ENCODE measurements at places on chromosomes 13 and 19. TPM values are rescaled to one million over a fixed set of nuclear protein-coding genes. Genes with fewer than 3 reads are reported as not detected.
A peak's percentile ranks its signal among the peaks of the same experiment; 100 is the strongest.

DNA sequence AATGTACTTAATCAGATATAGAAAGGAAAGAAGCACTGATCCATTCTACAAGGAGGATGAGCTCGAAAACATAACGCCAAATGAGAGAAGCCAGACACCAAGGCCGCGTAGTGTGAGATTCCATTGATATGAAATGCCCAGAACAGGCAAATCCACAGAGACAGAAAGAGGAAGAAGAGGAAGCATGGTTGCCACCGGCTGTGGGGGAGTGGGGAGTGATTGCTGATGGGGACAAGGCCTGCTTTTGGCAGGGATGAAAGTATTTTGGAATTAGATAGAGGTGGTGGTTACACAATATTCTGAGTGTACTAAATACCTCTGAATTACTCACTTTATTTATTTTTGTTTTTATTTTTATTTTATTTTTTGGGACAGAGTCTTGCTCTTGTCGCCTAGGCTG, 50.2 kb upstream of the KLF2 start:
- DNase-seq, result no peak

DNA sequence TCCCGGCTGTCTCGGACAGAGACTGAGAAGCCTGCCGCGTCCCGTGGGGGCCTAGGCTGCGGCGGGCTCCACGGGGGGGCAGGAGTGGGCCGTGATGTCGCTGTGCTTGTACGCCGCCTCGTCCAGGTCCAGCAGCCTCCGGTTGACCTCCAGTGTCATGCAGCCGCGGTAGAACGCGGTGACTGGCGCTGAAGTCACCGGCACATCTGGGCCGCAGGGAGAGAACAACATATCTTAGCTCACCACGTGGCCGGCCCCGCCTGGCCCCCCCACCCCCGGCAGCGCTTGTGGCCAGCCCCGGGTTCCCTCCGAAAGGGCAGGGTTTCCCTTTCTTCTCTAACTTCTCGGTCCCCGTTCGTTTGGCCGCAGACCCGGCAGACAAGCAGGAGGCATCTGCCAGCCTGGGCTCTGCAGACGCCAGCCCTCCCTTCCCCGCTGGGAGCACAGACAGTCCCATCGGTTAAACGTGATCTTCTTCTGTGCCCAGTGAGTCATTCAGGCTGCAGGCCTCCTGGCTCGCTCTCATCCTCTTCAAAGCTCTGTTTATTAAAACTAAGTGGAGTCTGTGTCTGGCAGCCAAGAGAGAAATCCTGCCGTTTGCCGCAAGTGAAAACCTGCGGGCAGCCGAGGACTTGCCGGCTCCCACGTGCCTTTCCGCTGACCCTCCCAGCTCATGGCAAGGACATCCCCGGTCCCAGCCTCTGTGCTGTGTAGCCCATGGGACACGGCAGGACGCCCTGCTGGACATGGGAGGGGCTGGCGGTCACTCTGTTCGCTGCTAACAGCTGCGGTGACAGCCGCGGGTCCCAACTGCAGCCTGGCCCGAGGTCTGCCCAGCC, 42.8 kb downstream of the GAS6 start:
- DNase-seq, result peak; percentile 99

DNA sequence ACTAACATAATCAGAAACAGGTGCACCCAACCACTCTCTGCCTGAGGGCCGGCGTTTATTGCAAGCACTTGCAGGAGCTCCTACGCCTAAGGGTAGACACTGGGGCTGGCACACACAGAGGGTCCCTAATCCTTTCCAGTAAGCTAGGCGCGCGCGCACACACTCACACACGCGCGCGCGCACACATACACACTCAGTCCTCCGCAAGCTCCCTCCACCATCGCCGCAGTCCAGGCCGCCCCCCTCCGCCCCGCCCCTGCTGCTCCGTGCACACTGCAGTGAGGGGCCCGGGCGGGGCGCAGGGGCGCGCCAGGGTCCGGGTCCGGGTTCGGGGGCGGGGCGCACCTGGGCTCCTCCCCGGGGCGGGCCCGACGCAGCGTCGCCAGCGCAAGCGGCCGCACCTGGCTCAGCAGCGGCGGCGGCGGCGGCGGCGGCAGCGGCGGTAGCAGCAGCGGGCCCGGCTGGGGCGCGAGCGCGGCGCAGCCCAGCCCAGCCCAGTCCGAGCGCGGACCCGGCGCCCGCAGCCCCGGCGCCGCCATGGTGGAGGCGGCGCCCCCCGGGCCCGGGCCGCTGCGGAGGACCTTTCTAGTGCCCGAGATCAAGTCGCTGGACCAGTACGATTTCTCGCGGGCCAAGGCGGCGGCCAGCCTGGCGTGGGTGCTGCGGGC, at the start of gene CAMSAP3:
Gene CAMSAP3 (plus strand): TSS at position 398 of the 668 bp plus-strand sequence. CDS start 140 bp downstream, at position 538.
- DNase-seq, result no peak

DNA sequence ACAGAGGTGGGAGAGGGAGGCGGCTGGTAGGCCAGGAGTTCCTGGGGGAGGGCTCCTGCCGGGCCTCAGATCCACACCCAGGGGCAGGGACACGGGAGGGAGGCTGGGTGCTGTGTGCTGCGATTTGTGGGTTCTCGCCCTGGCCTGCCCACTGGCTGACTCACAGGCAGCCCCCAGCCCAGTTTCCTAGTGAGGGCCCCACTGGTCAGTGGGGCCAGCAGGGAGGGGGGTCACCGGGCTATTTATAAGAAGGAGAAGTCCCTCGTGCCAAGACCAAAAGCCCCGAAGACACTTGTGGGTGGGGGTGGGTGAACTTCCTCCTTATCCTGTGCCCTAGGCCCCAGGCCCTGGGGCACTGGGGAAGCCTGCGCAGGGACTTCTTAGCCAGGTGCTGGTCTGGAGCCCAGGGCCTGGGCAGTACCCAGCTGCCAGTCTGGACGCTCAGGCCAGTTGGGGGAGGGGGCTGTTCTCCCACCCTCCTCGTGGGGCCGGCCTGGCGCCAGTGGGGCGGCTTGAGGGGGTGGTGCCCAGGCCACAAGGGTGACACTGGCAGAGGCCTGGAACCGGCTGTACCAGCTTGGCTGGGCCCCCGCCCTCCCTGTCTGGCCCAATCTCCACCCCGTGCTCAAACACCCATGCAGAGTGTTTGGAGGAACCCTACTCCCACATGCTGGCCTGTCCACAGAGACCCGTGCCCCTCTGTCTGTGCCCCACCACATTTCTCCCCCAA, 5.0 kb upstream of the JUNB start:
- peak; percentile 84 for DNase-seq

GRCh38 chr13:102825921-102826706, 19.7 kb upstream of the ERCC5 start:
- DNase-seq, result no peak

DNA sequence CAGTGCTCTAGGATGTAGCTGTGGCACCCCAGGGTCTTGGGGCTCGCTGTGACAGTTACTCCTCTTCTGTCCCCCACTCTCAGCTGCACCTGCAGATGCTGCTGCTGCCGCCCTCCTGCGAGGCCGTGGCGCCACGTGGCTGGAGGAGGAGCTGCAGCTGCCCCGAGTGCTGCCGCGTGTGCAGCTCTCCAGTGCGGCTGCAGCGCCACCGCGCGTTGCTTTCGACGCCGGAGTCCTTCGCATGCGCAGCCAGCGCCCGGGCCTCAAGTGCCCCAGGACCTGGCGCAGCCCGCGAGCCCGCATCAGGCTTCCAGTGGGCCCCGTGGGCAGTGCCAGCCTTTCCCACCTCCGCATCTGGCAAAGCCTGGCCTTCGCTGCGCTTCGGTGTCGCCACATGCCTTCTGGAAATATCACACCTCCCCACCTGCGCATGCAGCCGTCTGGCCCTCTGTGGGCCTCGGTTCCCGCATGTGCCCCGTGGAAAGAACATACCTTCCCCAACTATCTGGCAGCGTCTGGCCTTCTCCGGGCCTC, 692 bp upstream of the ZNF580 start:
- DNase-seq, result peak; percentile 70

GRCh38 chr19:38838208-38838985, 6.8 kb upstream of the ECH1 start:
- DNase-seq, result no peak

GRCh38 chr19:803686-804418, 6.6 kb downstream of the PTBP1 start:
- DNase-seq, result no peak

GRCh38 chr19:7705387-7706187, 3.7 kb upstream of the FCER2 start:
- DNase-seq, result no peak

GRCh38 chr13:71536201-71536600, 330.8 kb downstream of the DACH1 start:
- DNase-seq, result no peak

- DNase-seq, result no peak
Measured at GRCh38 chr13:27117158-27117557, 54.5 kb downstream of the USP12 start.

GRCh38 chr19:5805462-5806132, 730 bp downstream of the NRTN start:
- peak; percentile 50 for DNase-seq

Gene DNAAF3
- total RNA-seq, result 2.7 TPM

Gene RETN
- total RNA-seq, result not detected

Gene KLK15
- total RNA-seq, result not detected

Gene TPTE2
- not detected for total RNA-seq

Gene FXYD3
- total RNA-seq, result not detected

Gene NKPD1
- total RNA-seq, result not detected

All from MG63 (cell line).